Hair follicle dermal papilla cell (primary cell): ENCODE measurements at places on chromosomes 12 and 14. TPM values are rescaled to one million over a fixed set of nuclear protein-coding genes. Genes with fewer than 3 reads are reported as not detected.

The DHRS4 gene
- total RNA-seq, result 30.2 and 31.8 TPM in 2 replicates

The GYS2 gene
- total RNA-seq, result not detected in 2 replicates

The PCBP2 gene
- 257 and 260 TPM in 2 replicates for total RNA-seq

The NEUROD4 gene
- total RNA-seq, result not detected in 2 replicates

The DBX2 gene
- 0.12 TPM in 1 of 2 replicates, not detected in the other for total RNA-seq

The IAPP gene
- total RNA-seq, result not detected in 2 replicates

The AMN gene
- 0.16 and 0.24 TPM in 2 replicates for total RNA-seq

The ACSM4 gene
- total RNA-seq, result not detected in 2 replicates

The KRT78 gene
- total RNA-seq, result not detected in 2 replicates

The DEGS2 gene
- total RNA-seq, result 0.16 TPM in 1 of 2 replicates, not detected in the other

The FAM181A gene
- total RNA-seq, result not detected in 2 replicates

The CLEC4D gene
- total RNA-seq, result not detected in 2 replicates

The ADAMTS20 gene
- 0.12 TPM in 1 of 2 replicates, not detected in the other for total RNA-seq

The DAO gene
- total RNA-seq, result not detected in 2 replicates

The SYNDIG1L gene
- not detected in 2 replicates for total RNA-seq

The STYK1 gene
- total RNA-seq, result 2.3 and 4.9 TPM in 2 replicates

The WNT5B gene
- 312 and 507 TPM in 2 replicates for total RNA-seq

The ACVRL1 gene
- 77.2 and 78.0 TPM in 2 replicates for total RNA-seq

The PRH2 gene
- total RNA-seq, result not detected in 2 replicates

The TAS2R13 gene
- 1.8 and 3.4 TPM in 2 replicates for total RNA-seq

The NOS1 gene
- total RNA-seq, result 0.12 TPM in 1 of 2 replicates, not detected in the other

The TPH2 gene
- not detected in 2 replicates for total RNA-seq

The NCAPD2 gene
- 28.1 and 28.2 TPM in 2 replicates for total RNA-seq

The RBM19 gene
- total RNA-seq, result 25.4 and 27.7 TPM in 2 replicates

The BIN2 gene
- 0.24 TPM in 1 of 2 replicates, not detected in the other for total RNA-seq

The GPRC5D gene
- not detected in 2 replicates for total RNA-seq

The RNASE7 gene
- not detected in 2 replicates for total RNA-seq

The INSM2 gene
- not detected in 2 replicates for total RNA-seq

The SLC35E3 gene
- total RNA-seq, result 2.3 and 4.0 TPM in 2 replicates

The HVCN1 gene
- total RNA-seq, result 1.8 and 2.6 TPM in 2 replicates

The LRRC9 gene
- total RNA-seq, result not detected in 2 replicates

The RAD9B gene
- 0.65 and 0.97 TPM in 2 replicates for total RNA-seq

The SLCO1B1 gene
- total RNA-seq, result not detected in 2 replicates

The ZC3H14 gene
- total RNA-seq, result 73.1 and 83.9 TPM in 2 replicates

The PSMA3 gene
- total RNA-seq, result 70.6 and 71.6 TPM in 2 replicates

The ACOT6 gene
- 0.16 TPM in 1 of 2 replicates, not detected in the other for total RNA-seq

The TROAP gene
- 1.8 and 3.6 TPM in 2 replicates for total RNA-seq

The LAG3 gene
- 0.16 and 0.61 TPM in 2 replicates for total RNA-seq

The GLT1D1 gene
- total RNA-seq, result not detected in 2 replicates

The GPD1 gene
- total RNA-seq, result under 0.01 and 0.24 TPM in 2 replicates

The TMPO gene
- total RNA-seq, result 31.1 and 43.8 TPM in 2 replicates

The PRDM4 gene
- total RNA-seq, result 40.0 and 44.5 TPM in 2 replicates

The NPAS3 gene
- 0.85 and 1.3 TPM in 2 replicates for total RNA-seq

The NR4A1 gene
- 4.2 and 6.2 TPM in 2 replicates for total RNA-seq

The NRXN3 gene
- 0.32 and 0.49 TPM in 2 replicates for total RNA-seq

The RERG gene
- 0.24 TPM in 1 of 2 replicates, not detected in the other for total RNA-seq
